ENCODE measurements at places on chromosomes 5 and 9.

- DNase-seq: peak; percentile 52
Observed at GRCh38 chr9:88534456-88535225, at the start of gene NXNL2. NXNL2 (plus strand) TSS chr9:88535178; CDS start chr9:88535435, 257 bp downstream.

- DNase-seq: no peak
Observed at GRCh38 chr5:123438244-123438643, 15.0 kb upstream of the CEP120 start.

GRCh38 chr5:61245486-61245885 is 83.2 kb upstream of the SMIM15 start:
- no peak for DNase-seq

DNA sequence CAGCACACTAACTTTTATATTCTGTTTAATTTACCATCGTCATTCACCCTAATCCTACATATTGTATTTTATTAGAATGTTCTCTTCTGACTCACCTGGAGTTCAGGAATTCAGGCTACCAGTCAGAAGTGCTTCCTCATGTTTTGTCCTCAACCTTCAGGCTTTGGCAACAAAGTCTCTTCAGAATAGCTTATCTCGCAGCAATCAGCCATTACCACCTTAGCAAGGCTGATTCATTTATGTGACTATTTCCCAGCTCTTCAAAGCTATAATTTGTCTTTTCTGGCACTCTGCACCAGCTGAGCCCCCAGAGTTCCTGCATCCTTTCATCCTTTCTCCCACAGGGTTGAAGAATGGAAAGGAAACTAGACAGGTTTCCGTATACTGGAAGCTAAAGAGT is 365.5 kb upstream of the CDH18 start:
- DNase-seq: no peak

GRCh38 chr9:17810728-17811571 is 232.1 kb downstream of the SH3GL2 start:
- DNase-seq: no peak

DNA sequence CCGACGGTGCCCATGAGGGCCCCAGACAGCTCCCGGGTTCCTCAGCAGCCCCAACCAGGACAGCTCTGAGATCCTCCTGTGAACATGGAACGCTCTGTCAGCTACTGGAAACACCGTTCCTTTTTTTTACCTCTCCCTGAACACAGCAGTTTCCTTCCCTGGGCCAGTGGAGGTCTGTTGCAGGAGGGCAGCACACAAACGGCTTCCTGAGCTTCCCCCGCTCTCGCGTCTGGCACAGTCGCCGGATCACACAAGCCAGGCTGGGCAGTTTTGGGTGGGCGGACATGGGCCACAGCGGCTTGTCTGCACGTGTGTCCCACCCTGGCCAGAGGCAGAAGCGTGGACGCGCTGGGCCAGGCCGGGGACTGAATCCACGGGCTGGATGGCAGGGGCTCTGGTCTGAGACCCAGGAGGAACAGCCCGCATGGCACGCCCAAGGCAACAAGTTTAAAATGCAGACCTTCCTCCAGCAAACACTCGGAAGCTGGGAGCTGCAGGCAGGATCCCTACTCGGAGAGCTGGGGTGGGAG is 106.8 kb upstream of the SARDH start:
- no peak for DNase-seq

- no peak for DNase-seq
Observed at GRCh38 chr5:59757442-59757841, 136.1 kb downstream of the PDE4D start.

DNA sequence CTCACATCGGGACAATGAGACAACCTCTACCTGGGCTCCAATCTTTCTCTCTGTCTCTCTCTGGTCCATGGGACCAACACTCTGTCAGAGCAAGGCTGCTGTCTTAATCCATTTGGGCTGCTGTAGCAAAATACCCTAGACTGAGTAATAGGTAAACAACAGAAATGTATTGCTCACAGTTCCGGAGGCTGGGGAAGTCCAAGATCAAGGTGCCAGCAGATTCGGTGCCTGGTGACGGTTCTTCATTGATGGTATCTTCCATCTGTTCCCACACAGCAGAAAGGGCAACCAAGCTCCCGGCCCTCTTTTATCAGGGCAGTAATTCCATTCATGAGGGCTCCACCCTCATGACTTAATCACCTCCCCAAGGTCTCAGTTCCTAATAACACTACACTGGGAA is 61.3 kb upstream of the SPOCK1 start:
- DNase-seq: no peak

DNA sequence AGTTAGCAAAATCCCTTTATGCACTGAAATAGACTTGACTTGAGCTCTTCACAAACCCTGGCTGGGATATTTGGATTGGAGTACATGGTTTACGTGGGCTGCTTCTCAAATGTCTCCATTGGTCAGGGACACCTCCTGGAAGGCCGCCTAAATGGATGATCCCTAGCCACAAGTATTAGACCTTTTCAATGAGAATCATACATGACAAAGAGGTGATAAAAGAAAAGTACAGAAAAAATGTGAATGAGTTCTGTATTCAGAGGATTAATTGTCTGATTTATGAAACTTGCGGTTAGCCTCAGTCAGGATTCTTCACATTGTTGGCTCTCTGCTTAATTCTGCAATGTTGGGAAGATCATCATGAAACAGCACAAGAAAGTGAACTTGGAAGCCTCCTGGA is 752.8 kb upstream of the ADAMTS16 start:
- DNase-seq: no peak

GRCh38 chr5:156927545-156927944 is 35.5 kb downstream of the TIMD4 start:
- no peak for DNase-seq

GRCh38 chr9:36284226-36284625 is 26.0 kb upstream of the GNE start:
- no peak for DNase-seq

GRCh38 chr5:131068076-131068475 is 97.0 kb downstream of the HINT1 start:
- DNase-seq: no peak

DNA sequence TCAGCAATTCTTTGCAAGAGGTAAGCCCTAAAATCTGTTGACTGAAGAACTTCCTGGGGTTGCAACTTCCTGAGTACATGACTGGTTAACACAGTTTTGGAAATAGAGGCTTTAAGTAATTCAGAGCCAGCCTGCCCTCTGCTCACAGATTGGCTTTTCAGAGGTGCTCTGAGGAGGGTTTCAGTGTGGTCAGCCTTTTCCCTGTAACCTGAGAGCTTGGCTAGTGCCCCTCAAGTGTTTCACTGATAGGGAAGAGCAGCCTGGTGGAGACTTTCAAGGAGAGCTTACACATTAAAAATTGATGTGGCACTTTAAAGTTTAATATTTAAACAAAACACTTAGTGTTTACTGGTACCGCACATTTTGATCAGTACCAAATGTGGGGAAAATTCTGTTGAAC is 56.7 kb upstream of the FOXB2 start:
- no peak for DNase-seq

GRCh38 chr5:150163547-150164059 is 3.0 kb upstream of the CDX1 start:
- DNase-seq: no peak

DNA sequence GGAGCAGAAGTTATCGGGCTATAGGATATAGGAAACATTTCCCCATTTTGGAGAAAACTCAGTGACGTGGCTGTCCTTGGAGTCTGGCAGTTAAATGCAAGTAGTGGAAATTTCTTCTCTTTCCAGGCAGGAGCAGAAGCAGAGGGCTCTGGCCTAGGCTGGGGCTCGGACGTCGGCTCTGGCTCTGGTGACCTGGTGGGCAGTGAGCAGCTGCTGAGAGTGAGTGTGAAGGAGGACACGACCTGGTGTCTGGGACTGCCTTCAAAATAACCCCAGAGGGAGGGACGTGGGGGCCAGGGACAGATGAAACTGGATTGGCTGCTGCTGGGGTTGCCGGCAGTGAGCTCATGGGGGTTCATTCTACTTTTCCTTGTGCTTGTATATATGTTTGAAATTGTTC is 79.5 kb downstream of the COL15A1 start:
- DNase-seq: no peak

GRCh38 chr5:64690104-64690416 is 243 bp upstream of the SHISAL2B start:
- no peak for DNase-seq

DNA sequence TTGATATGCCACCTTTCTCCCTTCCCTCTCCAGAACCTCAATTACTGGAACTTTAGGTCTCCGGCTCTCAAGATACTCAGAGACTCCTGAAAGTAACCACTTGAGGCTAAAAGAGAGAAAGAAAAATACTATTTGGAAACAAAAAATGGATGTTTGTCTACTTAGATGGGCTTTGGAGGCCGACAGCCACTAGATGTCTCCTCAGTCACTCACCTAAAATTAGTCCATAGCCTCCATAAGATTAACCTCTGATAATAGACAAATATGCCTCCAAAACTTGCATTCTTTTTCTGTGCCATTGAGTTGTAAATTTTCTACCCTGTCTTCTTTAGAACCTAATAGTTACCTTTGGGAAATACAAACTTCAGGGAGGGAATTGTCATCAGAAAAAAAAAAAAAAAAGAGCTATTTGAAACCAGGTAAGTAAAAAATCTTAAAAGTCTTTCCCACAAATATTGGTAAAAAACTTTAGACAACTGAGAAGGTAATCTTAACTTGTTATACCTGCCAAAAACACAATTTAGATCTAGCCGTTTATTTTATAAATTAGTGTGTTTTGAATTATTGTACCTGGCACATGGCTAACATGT is 11.2 kb upstream of the PCDH1 start:
- DNase-seq: no peak

- no peak for DNase-seq
Observed at GRCh38 chr5:57106661-57107060, 67.2 kb upstream of the GPBP1 start.

DNA sequence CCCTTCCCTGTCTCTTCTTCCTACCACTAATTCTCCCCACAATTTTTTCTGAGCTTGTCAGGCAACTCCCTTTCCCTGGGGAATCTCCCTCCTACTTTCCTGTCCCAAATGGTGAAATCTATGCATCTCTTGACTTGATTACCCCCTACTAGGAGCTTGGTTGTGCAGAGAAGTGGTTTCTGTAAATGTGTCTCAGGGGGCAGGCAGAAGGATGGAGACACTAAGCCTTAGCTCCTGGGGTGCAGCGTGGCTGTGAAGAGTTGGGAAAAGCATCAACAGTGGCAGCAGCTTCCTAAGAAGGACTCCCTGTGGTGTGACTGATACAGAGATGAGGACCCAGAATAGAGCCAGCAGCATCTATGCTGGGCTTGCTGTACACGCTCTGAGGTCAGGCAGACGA is 62.3 kb downstream of the NRG2 start:
- DNase-seq: no peak

DNA sequence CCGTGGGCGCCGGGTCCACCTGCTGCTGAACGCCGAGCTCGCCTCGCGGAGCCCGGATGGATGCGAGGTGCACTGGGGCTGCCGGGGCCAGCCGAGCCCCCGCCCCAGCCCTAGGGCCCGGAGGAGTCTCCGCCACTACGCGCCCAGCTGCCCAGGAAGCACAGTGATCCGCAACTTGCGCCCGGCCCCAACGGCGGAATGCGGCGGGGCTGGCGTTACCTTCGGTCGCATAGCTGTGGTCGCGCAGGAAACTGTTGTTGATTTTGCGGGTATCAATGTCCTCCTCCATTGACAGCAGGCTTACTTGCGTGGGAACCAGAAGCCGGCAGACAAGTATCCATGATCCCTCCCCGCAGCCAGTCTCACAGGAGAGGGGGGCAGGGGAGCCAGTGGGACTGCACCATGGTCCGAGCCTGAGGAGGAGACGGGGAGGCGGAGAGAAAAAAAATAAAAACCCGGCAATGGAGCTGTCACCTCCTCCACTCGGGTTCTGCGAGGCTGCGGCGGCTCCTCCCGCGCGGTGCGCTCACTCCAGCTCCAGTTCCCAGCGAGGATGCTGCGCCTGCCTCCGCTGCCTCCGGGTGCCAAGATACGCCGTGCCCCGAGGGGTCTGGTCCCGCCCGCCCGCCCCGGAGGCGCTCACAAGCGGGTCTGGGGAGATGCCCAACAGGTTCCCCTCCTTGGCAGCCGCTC is 628 bp downstream of the PPP2R2B start:
- DNase-seq: no peak

GRCh38 chr5:59002162-59002825 is 419.4 kb downstream of the RAB3C start:
- DNase-seq: no peak

- DNase-seq: no peak
Observed at GRCh38 chr5:35404701-35405100, 174.4 kb upstream of the PRLR start.

DNA sequence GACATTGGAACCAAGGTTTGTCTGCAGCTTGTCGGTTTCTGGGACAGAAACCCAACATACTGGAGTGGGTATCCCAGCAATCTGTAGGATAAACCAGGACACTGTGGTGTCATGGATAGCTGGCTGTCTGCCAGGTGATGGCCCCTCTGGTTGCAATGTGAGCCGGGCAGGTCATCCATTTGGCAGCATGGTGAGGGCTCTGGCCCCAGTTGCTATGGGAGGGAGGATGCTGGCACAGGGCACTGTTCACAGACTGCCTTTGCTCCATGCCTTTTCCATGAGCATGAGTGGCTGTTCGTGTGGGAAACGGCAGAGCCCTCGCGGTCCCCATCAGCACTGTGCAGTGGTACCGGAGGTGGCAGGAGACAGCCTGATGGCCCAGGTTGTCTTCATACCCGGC is 6.4 kb downstream of the S1PR3 start:
- DNase-seq: no peak

DNA sequence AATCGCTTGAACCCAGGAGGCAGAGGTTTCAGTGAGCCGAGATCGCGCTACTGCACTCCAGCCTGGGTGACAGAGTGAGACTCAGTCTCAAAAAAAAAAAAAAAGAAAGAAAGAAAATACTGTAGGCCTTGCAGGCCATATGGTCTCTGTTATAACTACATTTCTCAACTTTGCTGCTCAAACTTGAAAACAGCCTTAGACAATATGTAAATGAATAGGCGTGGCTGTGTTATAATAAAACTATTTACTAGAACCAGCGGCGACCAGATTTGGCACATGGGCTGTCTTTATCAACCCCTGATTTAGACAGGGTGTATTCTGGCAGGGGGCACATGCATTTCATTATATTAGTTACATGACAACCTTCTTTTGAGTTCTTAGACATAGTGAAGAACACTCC is 130.0 kb downstream of the C9orf152 start:
- no peak for DNase-seq

- DNase-seq: no peak
Observed at GRCh38 chr5:31196309-31196708, 2.8 kb downstream of the CDH6 start.

Measured in CD4-positive, alpha-beta T cell treated with Interleukin-4 for 1 hour (primary cell).